ENCODE measurements at places on chromosomes 11 and 22.

DNA sequence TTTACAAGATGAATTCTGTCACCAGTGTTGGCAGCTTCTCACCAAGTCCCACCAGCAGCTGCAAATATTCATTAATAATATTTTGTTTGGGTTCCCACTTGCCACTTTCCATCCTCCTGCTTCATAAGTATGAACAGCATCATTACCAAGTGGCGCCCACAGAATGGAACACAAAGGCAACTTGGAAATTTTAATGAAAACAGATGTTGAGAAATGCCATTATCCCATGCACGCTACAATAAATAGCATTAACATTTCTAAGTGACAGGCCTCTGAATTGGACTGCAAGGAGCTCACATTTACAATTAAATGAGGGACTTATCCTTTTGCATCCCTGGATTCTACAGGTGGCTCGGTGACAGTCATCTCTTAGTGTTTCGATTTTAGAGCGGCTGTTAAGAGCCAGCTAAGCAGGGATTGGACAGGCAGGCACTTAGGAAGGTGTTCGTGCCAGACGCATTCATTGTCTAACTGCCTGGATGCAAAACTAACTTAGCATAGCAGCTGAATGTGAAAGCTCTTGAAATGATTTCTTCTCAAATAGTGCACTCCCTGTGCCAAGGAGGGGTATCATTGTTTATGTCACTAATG, 170.3 kb downstream of the KIRREL3 start:
- ATAC-seq = peak; percentile 38

DNA sequence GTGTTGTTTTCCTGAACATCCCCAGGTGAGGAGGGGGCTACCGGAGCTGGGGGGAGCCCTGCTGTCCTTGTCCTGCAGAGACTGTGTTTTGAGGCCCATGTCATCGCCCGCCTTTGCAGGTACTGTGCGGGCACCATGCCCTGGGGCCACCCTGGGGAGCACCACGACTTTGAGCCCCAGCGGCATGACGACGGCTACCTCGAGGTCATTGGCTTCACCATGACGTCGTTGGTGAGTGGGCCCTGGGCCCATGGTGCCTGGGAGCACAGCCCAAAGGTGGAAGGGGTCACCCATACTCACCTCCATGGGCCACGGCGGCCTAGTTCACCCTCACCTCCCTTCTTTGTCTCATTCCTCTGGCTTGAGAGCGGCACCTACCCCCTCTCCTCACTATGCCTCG, 6.7 kb upstream of the MDK start:
- no peak for ATAC-seq

GRCh38 chr11:112965656-112966055, 4.4 kb downstream of the NCAM1 start:
- ATAC-seq = no peak

DNA sequence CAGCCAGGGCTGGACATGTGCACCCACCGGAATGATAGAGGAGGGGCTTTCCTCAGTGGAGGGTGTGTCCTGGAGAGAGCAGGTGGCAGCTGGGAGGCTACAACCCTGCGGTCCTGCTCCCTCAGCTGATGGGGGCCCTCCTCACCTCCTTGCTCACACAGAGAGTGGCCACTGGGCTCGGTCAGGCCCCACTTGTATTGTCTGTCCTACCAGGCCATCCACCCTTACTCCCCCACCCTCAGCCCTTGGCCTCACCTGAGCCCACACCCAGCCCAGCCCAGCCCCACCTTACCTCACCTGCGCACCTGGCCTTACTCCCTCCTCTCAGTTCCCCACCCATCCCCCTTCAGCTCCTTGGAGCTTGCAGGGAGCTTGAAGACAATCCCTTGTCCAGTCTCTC, 3.1 kb downstream of the TRPM5 start:
- no peak for ATAC-seq

GRCh38 chr22:37636186-37636948, 3.1 kb upstream of the SH3BP1 start:
- no peak for ATAC-seq

DNA sequence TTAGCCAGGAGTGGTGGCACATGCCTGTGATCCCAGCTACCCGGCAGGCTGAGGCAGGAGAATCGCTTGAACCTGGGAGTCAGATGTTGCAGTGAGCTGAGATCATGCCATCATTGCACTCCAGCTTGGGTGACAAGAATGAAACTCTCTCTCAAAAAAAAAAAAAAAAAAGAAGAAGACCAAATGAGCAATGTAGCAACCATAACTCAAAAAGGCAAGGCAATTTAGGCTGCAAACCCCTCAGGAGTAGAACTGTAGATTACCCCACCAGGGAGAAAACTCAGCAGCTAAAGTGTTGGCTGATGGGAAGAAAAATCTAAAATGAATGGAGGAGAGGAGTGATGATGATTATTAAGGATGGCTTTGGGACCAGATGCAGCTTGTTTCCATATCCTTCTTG, 256.7 kb upstream of the UBASH3B start:
- peak; percentile 21 for ATAC-seq

DNA sequence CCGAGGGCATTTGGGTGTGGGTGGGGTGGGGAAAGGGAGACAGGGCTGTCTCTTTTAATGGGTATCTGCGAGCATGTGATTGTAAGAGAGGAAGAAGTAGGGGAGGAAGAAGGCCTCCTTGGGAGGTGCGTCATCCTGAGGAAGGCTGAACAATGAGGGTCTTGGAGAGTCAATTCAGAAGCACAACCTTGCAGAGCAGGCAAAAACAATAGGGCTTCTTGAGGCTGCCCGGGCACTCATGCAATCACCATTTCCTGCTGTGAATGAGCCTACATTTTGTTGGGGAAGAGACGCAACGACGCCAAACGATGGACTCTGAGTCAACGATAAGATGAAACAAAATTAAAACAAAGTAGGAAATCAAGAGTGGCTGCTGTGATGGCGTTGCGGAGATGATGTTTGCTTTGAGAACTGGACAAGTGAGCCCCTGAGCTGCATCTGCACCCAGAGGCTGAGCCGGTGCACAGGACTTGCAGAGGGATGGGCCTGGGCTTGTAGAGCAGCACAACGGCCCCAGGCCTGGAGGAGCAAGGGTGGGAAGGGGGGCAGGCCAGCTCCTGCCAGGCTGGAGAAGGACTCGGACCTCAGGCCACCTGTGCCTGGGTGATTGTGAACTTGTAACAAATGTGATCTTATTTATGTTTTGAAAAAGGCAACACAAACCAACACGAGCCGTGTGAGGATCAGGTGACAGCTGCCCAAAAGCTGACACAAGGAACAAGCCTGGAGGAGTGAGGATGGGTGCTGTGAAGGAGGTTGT, 92.3 kb upstream of the B3GAT1 start:
- no peak for ATAC-seq

- ATAC-seq = no peak
Measured at GRCh38 chr11:130674686-130675308, 226.4 kb downstream of the ADAMTS15 start.

- no peak for ATAC-seq
Measured at GRCh38 chr11:8638300-8638699, 44.2 kb downstream of the TRIM66 start.

DNA sequence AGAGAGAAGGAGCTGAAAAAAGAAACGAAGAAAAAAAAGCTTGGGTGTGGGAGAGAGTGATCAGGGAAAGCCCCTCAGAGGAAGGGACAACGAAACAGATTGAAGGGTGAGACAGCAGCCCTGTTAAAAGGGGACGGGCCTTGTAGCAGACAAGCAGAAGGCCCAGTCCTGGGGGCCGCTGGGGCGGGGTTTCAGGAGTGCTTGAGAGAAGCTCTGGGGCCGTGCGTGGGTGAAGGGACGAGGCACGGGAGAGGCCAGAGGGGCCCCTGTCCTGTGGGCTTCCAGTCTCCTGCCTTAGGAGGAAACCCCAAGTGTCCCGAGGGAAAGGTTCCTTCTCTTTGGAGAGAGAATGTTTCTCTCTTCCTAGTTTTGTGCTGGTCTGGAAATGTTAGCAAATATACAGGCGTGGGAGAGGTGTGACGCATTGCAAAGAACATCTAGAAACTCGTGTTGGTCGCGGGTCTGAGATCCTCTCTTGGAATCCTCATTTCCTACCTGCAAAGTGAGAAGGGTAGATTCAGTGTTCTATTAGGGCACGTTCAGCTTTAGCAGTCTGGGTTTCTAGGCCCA, 28.6 kb downstream of the ADAMTS15 start:
- no peak for ATAC-seq

GRCh38 chr22:28351476-28351875, 328.2 kb downstream of the TTC28 start:
- ATAC-seq = peak; percentile 21

- ATAC-seq = no peak
Measured at GRCh38 chr22:36117053-36117554, 43.5 kb downstream of the APOL3 start.

DNA sequence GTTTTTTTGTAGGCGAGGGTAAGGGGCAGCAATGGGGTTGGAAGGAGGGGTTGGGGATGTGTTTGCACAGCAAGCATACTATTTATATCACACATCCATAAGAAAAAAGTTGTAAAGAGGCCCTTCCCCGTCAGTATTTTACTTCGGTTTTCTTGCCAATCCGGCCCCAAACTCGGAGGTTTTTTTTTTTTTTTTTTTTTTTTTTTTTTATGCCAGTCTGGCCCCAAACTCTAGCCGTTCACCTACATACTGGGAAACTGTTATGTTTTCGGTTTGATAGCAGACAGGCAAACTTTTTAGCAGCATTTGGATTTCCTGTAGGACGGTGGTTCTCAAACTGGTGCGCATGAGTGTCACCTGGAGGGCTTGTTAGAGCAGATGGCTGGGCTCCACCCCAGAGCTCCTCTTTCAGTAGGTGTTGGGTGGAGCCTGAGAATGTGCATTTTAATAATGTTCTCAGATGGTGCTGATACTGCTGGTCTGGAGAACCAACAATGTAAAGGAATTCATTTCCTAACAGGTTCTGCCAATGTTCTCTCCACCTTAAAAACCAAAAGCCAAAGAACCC, 76.5 kb upstream of the ZBED5 start:
- ATAC-seq = no peak

DNA sequence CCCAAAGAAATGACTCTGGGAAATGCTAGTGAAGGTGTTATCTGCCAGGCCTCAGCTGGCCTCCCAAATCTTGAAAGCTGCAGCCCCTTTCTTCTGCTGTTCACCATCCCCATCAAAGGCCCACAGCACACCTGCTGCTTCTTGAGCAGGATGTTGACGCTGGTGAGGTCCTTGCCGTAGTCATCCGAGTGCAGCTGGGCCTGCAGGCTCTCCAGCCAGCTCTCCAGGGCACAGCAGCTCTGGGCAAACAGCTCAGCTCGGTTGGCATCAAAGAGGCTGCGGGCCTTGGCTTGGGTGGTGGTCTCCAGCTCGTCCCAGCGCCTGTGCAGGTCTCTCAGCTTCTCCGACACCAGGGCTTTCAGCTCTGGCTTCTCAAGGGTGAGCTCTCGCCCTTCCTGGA, 18.5 kb upstream of the RBM4B start:
- ATAC-seq = no peak
